ENCODE measurements at places on chromosomes 3 and 15.

DNA sequence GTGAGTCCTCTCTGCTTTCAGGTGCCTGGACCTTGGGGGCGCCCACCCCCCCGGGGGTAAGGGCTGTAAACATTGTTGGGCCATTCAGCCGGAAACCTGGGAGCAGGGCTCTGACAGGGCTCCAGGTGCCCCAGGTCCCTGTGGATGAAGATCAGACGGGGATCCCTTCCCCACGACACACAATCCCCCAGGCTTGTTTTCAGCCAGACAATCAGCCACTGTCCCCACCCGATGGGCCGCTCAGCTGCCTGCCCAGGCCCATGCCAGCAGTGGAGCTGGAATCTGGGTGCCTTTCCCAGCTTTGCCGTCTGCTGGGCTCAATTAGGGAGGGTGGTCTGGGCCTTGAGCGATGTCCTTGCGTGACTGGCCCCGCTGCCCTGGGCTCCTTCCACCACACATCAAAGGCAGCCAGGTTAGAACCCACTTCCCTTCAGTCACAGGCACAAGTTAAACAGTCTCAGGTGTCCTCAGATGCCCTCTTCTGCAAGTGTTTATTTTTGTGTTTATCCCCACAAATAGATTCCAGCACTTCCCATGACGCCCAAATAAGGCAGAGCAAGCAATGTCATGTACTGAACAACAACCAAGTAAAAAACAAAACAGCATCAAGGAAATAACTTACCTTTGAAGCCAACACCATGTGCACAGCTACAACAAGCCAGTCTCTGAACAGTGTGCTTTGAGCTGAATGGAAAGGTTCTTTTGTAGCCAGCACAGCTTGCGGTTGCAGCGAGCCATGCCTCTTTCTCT lies 77.0 kb upstream of the ALDH1A3 start:
- no peak overlapping the region for H3K27ac ChIP-seq
- no peaks in the 10 kb centered on the region for H3K36me3 ChIP-seq
- H3K4me1 ChIP-seq: no peaks in the 10 kb centered on the region
- no peak overlapping the region for H3K4me3 ChIP-seq
- no peaks in the 10 kb centered on the region for H3K27me3 ChIP-seq

GRCh38 chr3:115500795-115501194 lies 122.5 kb upstream of the GAP43 start:
- H3K27ac ChIP-seq: no peak overlapping the region
- DNase-seq: no peak
- no peaks in the 10 kb centered on the region for H3K36me3 ChIP-seq
- H3K4me3 ChIP-seq: no peak overlapping the region
- H3K27me3 ChIP-seq: no peaks in the 10 kb centered on the region
- H3K4me1 ChIP-seq: no peaks in the 10 kb centered on the region

DNA sequence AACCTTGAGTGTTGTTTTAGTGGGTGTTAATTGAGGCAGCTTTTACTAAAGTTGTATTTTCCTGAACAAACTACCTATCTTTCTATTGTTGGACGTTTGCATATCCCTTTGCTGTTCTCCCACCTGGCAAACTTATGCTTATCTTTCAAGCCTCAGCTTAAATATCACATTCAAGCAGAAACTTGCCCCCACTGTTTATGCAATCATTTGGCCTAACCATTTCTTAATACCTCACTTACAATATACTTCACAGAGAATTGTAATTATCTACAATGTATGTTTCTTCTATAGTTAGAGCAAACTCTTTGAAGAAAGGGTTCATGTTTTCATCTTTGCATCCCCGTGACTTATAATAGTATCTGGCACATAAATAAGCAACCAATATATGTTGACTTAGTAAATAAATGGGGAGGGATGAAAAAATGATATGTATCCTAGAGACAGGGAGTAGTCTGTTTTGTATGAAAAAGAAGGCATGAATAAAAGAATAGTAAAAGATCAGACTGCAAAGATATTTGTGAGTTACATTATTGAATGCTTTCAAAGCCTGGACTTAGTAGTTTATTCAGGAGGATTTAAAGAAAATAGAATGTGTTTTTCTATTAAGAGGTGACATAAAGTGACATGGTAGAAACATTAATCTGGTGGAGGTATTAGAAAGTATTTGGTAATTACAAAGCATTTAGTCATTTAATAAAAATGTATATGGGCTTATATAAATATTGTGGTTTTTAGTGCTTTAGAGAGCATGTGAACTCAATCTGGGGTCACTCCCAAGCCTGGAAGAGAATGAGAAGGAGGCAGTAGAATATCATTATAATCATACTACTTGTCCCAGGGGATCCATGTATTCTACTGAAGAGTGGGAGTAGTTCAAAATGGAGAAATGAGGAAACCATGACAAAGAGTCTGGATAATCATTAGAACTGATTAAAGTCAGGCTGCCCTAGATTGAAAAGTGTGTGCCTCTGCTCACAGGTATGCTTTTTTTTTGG lies 60.0 kb upstream of the DCBLD2 start:
- H3K27me3 ChIP-seq: no peaks in the 10 kb centered on the region
- no peak overlapping the region for H3K4me3 ChIP-seq
- DNase-seq: no peak
- H3K4me1 ChIP-seq: no peaks in the 10 kb centered on the region
- H3K27ac ChIP-seq: no peak overlapping the region
- no peaks in the 10 kb centered on the region for H3K36me3 ChIP-seq

DNA sequence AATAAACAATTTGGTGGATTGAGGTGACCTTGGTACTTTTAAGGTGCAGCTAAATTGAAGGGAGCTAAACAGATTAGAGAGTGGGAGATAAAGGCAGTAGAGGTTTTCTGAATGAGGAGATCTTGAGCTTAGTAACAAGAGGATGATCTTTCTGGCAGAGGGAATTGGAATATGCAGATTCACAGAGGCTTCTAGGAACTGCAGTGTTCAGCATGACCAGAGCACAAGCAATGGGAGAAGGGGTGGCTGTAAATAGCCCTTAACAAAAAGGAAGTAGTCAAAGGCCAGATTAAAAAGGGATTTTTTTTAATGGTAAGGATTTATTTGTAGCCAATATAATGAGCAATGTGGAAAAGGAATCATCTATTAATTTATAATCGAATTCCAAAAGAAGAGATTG lies 5.7 kb upstream of the BNIP2 start:
- no peak overlapping the region for H3K27ac ChIP-seq
- no peaks in the 10 kb centered on the region for H3K4me1 ChIP-seq
- no peaks in the 10 kb centered on the region for H3K27me3 ChIP-seq

DNA sequence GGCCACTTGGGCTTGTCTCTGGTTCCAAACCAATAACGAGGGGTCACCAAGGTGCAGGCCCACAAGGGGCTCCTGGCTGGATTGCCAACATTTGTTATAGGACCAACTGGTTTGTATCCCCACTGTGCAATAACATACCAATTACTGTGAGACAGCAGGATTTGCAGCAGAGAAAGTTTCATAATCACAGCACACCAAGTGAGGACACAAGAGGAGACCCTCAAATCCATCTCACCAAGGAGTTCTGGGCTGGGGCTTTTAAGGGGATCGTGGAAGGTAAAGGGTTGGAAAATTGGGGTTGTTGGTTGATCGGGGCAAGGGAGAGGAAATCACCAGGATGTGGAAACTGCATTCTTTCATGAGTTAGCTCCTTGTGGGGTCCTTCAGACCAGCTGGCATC lies 29.7 kb upstream of the LHFPL4 start:
- no peaks in the 10 kb centered on the region for H3K36me3 ChIP-seq
- H3K27ac ChIP-seq: no peak overlapping the region
- no peak for DNase-seq
- H3K27me3 ChIP-seq: no peaks in the 10 kb centered on the region
- H3K4me1 ChIP-seq: no peaks in the 10 kb centered on the region

DNA sequence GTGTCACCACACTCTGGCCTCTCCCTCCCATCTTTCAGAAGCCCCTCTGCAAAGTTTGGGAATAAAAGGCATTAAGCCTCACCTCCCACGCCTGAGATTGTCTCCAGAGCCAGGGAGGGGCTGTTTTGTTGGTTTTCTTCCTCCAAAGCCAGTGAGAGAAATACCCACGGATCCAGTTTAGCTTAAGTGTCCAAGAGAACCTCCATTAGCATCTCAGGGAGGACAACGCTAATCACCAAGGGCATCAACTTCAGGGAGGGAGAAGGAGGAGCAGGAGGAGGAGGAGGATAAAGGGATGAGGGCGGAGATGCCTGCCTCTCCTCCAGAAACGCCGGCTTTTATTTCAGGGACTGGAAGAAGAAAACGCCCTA lies 101.6 kb downstream of the SRGAP3 start:
- H3K27me3 ChIP-seq: no peaks in the 10 kb centered on the region
- no peak overlapping the region for H3K27ac ChIP-seq
- no peak for DNase-seq
- no peaks in the 10 kb centered on the region for H3K36me3 ChIP-seq
- H3K4me3 ChIP-seq: no peak overlapping the region
- peaks cover 1% of the 10 kb centered on the region for H3K4me1 ChIP-seq

DNA sequence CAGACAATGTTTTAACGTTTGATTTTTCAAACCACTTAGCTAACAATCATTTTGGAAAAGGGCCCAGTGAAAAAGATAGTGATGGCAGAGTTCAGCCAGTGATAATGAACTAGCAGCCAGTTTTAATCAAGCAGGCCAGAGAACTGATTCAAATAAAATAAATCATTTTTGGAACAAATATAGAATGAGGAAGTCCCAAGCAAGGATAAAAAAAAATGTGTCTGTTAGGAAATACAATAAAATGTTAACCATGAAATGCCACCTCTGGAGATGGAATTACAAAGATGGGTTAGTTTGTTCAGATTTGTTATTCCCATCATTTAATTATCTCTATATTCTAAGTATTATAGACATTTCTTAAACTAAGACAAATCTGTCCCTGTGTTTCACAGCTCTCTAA lies 1.1 kb downstream of the HERC1 start:
- H3K27me3 ChIP-seq: no peaks in the 10 kb centered on the region
- H3K36me3 ChIP-seq: no peaks in the 10 kb centered on the region
- peaks cover 35% of the 10 kb centered on the region for H3K4me1 ChIP-seq
- peak overlapping the region; percentile 93 for H3K4me3 ChIP-seq

DNA sequence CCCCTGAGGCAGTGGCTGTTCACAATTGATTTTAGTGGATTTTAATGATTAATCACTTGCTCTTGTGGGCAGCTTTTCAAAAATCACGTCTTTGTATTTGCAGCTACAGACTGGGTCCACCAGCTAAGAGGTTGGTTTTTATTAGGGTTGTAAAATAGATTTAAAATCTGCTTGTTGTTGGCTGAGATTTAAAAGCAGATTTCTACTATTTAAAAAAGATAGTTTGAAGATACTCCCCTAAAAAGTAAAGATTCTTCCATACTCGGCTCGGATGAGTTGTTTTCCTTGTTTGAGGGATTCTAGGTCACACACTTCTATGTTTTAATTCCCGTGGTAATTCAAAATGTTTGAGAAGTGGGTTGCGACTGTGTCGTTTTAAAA lies 1.7 kb downstream of the KLHL24 start:
- H3K27ac ChIP-seq: peak overlapping the region; percentile 99
- peak overlapping the region; percentile 98 for H3K4me3 ChIP-seq
- H3K4me1 ChIP-seq: peaks cover 44% of the 10 kb centered on the region
- no peaks in the 10 kb centered on the region for H3K36me3 ChIP-seq

GRCh38 chr15:80509800-80510199 lies 105.6 kb downstream of the ARNT2 start:
- no peaks in the 10 kb centered on the region for H3K27me3 ChIP-seq
- no peaks in the 10 kb centered on the region for H3K36me3 ChIP-seq
- H3K27ac ChIP-seq: no peak overlapping the region

DNA sequence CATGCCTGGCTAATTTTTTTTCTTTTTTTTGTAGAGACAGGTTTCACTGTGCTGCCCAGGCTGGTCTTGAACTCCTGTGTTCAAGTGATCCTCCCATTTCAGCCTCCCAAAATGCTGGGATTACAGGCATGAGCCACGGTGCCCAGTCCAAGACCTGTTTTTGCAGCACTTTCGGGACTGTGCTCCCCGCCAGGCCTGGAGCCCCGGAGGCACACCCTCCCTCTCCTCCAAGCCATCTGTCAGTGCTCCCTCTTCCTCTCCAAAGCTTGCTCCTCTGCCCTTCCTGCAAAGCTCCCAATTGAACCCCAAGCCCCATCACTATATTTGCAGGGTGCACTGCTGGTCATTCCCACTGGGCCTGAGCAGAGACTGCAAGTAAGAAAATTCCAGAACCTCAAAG lies 98.1 kb downstream of the CORO2B start:
- no peak overlapping the region for H3K27ac ChIP-seq
- DNase-seq: no peak
- no peaks in the 10 kb centered on the region for H3K27me3 ChIP-seq
- peaks cover 4% of the 10 kb centered on the region for H3K4me1 ChIP-seq
- H3K4me3 ChIP-seq: no peak overlapping the region
- H3K36me3 ChIP-seq: no peaks in the 10 kb centered on the region

DNA sequence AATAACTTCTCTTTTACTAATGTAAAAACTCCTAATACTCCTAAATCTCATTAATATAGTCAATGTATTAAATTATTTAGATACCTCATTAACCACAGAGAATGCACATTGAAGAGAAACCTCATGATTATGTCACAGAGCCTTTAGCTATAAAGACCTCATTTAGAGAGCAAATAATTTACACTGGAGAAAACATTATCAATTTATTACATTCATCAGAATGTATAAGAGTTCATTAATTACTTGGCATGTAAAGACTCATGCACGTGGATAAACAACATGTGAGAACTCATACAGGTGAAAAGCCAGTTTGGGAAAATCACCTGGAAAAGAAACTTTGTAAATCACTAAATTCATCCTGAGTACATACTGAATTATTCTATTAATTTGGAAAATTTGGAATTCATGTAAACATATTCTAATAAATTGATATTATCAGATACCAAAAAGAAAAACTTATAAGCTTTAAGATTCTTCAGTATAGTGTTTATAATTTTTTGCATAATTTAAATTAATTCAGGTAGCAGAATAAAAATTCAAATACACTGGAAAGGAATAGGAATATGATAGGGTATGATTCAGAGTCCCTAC lies 22.9 kb upstream of the WNT7A start:
- no peak overlapping the region for H3K27ac ChIP-seq
- H3K4me1 ChIP-seq: no peaks in the 10 kb centered on the region
- no peak overlapping the region for H3K4me3 ChIP-seq
- DNase-seq: no peak
- H3K36me3 ChIP-seq: no peaks in the 10 kb centered on the region
- H3K27me3 ChIP-seq: no peaks in the 10 kb centered on the region

DNA sequence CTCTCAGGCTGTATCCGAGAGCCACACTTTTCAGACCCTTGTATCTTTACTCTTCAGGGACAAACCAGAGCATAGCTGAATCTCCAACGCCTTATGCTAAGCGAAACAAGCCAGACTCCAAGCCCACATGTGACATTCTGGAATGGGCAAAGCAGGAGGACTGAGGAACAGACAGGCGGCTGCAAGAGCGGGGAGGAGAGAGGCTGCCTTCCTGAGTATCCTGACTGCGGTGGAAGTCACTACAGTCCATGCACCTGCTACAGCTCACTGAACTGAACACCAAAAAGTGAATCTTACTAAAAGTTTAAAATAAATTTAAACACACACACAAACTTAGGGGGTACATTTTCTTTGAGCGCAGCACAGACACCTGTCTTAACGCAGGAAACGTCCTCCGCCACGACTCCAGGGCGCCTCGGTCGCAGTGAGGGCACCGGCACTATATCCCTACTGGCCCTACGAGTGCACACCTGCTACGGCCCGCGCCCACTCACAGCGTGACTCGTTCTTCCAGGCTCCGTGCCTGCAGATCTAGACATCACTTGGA lies 1.4 kb downstream of the CYFIP1 start:
- no peaks in the 10 kb centered on the region for H3K27me3 ChIP-seq
- peaks cover 13% of the 10 kb centered on the region for H3K4me1 ChIP-seq
- no peaks in the 10 kb centered on the region for H3K36me3 ChIP-seq
- H3K27ac ChIP-seq: peak overlapping the region; percentile 74

Data from gastrocnemius medialis (tissue), 4 donors.